Activated naive CD8-positive, alpha-beta T cell treated with anti-CD3 and anti-CD28 coated beads, Interleukin-2, amount 50 U/mL, for 24 hours (primary cell): ENCODE measurements at places on chromosomes 2 and 18.

DNA sequence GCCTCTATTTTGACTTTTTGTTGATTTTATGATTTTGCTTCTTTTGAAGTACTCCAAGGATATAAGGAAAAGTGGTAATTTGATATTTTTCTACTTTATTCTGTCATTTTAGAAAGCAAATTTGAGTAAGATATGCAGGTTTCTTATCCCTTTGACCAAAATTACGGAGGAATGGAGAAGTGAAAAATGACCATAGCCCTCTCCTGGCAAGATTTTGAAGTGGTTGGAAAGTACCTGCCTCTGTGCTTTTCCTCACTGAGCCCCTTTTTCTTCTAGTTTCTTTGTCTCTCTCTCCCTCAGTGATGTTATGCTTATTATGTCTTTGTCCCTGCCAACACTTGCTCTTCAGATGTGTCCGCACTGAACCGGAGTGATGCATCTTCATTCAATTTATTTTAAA is 898.1 kb downstream of the EPHA4 start:
- no peak for DNase-seq

- no peak for DNase-seq
These were observed 138.8 kb upstream of the SATB2 start for GRCh38 chr2:199596549-199596948.

DNA sequence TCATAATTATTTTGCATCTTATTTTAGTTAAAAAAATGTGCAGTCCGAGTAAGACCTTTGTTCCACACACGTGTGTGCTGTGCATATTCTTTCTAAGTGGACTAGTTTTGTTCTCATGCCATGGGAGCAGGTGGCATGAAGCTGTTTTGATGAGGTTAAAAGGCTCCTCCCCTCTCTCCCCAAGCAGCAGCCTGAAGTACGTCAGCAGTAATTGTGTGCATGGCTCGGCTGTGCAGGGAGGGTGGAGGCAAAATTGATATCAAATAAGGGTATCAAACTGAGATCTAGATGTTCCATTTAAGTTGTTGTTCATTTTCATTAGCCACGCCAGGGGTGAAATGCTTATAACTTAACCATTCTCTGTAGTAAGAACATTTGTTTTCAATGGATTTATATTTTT is at the start of gene NYAP2:
Gene NYAP2, plus strand, starts transcription at position 207 of the 400 bp plus-strand sequence. CDS start 9,171 bp downstream, outside the sequence.
- DNase-seq: no peak

DNA sequence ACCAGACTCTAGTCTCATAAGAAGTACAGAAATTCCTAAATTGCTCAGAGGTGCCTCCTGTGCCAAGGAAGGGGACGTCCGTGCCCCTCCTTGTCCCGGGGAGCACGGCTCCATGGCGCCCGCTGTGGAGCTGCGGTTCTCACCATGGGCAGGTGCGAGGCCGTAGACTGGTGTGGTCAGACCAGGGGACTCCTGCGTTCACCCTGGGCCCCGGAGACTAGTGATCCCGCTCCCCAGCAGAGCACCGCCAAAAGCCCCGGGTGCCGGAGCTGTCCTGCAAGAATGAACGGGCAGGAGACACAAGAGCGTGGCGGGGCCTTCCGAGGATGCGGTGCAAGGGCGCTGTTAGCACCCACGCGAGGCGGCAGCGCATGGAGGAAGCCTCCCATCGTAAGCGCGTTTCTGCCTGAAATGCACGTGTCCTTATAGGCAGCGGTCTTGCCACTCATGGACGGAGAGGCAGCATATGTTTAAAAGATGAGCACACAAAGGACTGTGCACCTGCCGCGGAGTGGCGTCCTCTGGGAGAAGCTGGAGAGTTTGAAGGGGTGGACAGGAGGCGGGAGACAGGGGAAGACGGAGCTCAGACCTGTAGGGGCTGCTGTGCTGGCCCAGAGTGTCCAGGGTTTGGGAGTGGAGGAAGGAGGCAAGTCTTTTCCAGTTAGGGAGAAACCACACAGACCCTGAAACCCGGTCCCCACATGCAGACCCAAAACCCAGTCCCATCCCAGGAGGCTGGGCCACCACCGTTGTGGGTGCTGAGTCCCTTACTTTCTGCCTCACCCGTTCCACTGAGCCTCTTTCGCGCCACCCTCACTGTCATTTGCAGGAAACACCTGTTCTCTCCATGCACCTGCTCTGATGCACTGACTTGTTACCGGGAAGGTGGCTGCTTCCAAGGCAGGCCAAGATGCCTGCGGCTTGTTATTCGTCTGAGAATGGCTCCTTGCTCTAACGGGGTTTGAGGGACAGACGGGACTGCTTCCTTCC is 7.5 kb upstream of the KCNG2 start:
- DNase-seq: no peak
